ENCODE measurements at places on chromosomes 12 and 14.

GRCh38 chr12:112842441-112842840, 50.9 kb downstream of the RPH3A start:
- DNase-seq: no peak

DNA sequence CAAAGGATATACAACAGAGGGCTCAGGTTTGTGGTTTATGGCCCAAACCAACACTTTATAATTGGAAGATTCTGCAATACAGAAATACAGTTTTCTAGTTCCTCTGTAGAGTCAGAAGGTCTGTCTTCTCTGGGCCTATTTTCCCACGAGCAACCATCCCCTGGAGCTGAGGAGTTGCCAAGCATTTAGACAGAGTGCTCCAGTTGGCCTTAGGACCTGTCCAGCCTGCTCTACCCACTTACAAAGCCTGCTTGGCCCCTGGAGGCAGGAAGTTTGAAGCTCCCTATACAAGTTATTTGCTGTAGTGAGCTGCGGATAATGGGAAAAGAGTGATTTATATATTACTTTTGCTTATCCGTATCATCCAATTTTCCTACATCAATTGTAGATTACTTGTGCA, 60.8 kb upstream of the HSPB8 start:
- DNase-seq: no peak

GRCh38 chr14:93103392-93104080, 12.2 kb downstream of the ITPK1 start:
- no peak for DNase-seq

DNA sequence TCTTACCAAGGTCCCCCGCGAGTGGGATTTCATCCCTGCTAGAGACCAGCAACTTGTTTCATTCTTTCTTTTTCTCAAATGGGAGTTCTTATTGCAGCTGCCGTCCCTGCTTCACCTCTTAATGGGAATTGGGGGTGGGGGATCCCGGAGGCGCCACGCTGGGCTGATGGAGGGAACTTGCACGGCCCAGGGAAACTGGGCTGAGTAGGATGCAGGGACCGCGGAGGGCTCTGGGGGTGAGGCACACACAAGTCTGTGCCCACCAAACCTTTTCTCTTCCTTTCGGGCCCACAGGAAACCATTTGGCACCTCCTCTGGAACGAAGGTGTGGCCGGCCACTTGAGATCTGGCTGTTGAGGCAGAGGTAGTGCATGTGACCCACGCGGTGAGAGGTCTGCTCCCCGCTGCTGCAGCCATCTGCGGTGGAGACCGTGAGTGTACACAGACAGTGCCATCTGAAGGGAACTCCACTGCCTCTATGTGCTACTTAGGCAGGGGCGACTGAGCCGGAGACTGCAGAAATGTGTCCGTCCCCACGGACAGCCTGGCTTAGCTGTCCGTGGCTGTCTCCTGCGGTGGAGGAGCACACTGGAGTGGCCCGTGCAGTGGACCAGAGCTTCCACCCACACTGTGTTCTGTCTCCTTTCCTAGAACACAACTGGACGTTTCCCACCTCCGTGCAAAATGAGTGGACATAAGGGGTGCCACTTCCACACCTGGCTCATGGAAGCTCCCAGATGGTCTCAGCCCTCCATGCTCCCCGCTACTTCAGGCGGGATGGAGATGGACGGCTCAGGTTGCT, 42.1 kb upstream of the TESC start:
- no peak for DNase-seq

- no peak for DNase-seq
Measured at GRCh38 chr14:92625213-92625612, 111.6 kb downstream of the RIN3 start.

GRCh38 chr14:89957791-89958190, 2.1 kb downstream of the TDP1 start:
- no peak for DNase-seq

GRCh38 chr12:115570069-115570777, 707.3 kb downstream of the MED13L start:
- no peak for DNase-seq

DNA sequence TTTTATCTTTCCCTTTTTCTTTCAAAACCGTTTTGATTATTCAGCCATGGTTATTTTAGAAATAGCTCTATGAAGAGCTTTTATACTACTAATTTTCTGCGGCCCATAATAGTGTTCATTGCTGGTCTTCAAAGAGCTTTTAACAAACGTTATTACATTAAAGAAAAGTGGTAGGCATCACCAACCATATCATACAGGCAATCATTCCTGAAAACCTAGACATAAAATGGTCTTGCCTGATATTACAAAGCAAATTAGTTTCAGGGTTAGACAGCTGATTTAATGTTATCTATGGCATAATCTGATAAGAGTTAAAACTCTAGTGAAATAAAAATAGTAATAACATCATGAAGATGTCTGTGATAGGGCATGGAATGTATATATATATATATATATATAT, 89.7 kb upstream of the CNTN1 start:
- DNase-seq: no peak

DNA sequence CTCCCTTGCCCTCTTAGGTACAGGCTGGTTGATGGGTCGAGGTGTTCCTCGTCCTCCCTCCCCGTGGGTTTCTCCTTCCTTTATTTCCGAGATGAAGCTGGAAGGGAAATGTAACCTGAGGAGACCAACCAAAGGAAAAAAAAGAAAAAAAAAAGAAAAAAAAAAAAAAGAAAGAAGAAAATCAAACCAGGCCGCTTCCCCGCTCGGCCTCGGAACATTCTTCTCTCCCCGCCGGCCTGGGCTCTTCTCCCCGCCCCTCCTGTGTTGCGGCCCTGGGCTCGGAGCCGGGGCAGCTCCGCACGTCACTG, 1.6 kb upstream of the NFATC4 start:
- DNase-seq: no peak

DNA sequence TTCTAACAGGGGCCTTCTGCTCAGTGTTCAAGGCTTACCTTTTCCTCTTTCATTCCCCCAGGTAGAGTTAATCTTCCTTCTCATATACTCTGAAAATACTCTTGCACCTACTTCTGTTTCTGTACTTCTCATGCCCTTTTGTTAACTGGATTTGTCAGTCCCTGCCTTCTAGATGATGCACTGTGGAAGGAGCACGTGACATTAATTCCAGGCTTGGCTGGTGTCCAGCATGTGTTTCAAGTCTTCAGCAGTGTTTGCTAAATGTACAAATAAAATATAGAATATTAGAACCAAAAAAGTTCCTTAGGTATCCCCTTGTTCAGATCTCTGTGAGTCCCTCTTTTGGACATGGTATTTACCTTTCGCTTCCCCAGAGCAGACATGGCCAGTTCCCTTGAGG, 27.9 kb upstream of the EVL start:
- DNase-seq: no peak

GRCh38 chr12:71702590-71702989, 16.7 kb downstream of the TMEM19 start:
- no peak for DNase-seq

DNA sequence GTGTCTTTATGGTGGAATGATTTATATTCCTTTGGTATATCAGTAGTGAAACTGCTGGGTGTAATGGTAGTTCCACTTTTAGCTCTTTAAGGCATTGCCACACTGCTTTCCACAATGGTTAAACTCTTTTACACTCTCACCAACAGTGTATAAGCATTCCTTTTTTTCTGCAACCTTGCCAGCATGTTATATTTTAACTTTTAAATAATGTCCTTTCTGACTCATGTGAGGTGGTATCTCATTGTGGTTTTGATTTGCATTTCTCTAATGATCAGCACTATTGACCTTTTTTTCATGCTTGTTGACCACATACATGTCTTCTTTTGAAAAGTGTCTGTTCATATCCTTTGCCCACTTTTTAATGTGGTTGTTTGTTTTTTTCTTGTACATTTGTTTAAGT, 142.5 kb downstream of the MSRB3 start:
- DNase-seq: no peak

GRCh38 chr12:7060353-7060954, at the start of gene C1S:
TSS of gene C1S (plus strand) at chr12:7060718. CDS start at chr12:7061913, 1,195 bp downstream.
- no peak for DNase-seq

GRCh38 chr14:90424075-90424474, 27.2 kb downstream of the CALM1 start:
- no peak for DNase-seq

GRCh38 chr12:43151441-43151981, 400.5 kb downstream of the ADAMTS20 start:
- DNase-seq: no peak

- DNase-seq: no peak
Measured at GRCh38 chr14:65277580-65278270, 134.8 kb upstream of the FUT8 start.

GRCh38 chr14:94485944-94486841, 10.2 kb upstream of the SERPINA9 start:
- no peak for DNase-seq

DNA sequence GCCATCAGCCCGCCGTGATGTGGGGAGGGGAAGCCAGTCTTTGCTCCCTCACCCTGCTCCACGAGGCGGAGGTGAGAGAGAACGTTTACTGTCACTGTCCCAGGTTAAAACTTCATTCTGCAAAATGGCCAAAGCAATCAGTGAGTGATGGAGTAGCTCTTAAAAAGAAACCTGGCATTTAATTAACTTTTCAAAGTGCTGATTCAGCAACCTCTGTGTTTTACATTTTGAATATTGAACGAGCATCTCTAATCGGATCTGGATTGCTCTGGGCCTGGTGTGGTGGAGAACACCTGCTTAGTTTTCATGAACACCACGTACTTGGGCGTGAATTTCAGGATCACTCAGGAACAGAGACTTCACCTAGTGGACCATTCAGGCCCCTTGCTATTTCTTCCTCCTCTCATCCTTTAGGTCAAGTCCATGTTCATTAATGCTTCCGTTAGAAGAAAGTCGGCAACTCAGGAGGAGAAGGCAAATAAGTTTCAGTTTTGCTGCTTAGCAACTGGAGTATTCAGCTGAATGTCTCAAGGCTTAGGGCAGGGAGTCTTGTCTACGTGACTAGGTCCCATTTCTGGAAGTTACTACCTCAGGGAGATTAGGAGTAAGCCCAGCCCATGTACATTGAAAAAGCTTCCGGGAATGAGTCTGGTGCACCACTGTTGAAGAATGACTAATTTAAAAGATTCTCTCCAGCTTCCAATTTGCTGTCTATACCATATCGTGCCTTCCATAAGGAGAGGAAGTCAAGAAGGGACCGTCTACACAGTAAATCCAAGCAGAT, 68.2 kb downstream of the IFT43 start:
- no peak for DNase-seq

DNA sequence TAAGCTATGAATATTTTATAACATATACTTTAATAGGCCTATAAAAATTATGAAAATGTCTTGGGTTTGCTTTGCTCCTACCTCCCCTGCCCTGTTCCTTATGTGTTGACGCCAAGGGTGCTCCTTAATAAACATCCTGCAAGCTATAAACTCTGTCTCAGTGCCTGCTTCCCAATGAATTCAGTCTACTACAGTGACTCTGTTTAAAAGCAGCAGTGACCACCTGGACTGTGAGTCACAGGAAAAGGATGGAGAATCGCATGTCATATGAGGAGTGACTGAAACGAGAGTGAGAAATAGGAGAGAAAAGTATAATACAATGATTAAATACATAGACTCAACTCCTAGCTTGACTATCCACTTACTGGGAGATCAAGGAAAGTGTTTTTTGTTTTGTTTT, 41.1 kb upstream of the CFAP54 start:
- DNase-seq: no peak

- DNase-seq: no peak
Measured at GRCh38 chr12:45184147-45184963, 31.5 kb upstream of the ANO6 start.

GRCh38 chr14:60653701-60654161, 4.5 kb upstream of the SIX1 start:
- DNase-seq: no peak

GRCh38 chr14:75439989-75440388, 12.2 kb downstream of the JDP2 start:
- no peak for DNase-seq

- no peak for DNase-seq
Measured at GRCh38 chr14:95943699-95944098, 67.1 kb downstream of the TUNAR start.

DNA sequence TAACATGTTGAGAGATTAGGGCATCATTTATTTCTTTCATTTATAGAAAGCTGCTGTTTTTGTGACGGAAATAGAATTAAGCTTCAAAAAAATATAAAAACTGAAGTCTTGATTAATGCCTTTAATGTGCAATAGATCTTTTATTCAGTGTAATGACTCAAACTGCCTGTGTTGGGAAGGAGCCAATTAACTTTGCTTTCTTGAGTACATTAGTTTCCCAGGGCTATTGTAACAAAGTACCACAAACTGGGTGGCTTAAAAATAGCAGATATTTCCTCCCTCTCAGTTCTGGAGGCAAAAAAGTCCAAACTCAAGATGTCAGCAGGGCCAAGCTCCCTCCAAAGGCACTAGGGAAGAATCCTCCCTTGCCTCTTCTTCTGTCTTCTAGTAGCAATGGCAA, 36.6 kb downstream of the EID3 start:
- no peak for DNase-seq

DNA sequence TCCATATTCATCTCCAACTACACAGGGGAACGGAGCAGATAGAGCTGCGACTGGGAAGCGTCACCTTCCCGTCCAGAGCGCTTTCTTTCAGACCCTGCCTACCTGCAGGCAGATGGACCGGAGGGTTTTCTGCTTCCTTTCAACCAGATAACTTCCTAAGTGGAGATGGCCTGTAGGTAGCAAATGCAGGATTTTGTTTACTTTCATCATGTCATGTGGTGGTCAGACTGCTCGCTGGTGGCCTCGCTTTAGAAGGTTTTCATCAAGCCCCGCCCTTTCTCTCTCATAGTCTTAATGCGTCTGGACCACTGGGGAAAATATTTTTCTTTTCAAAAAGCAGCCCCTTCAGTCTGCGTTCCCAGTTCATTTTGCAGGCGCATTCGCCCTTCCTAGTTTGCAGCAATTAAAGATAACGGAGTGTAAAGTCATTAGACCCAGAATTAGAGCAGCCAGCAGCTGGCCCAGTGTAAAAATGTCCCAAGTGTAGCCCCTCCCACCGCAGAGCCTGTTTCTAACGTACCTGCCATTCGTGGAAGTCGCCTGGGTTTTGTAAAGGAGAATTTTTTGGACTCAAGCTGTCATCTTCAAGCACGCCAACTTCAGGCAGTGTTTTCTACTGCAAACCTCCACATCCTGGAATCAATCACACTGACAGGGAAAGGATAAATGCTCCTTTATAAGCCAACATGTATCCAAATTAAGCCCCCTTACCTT, 68.9 kb downstream of the TESC start:
- DNase-seq: no peak

Data from SK-N-MC (cell line).